Nephron progenitor cell (in vitro differentiated cells): ENCODE measurements at places on chromosomes 2 and 18.

- DNase-seq, result no peak
Observed at GRCh38 chr2:109017017-109017416, 28.0 kb upstream of the EDAR start.

DNA sequence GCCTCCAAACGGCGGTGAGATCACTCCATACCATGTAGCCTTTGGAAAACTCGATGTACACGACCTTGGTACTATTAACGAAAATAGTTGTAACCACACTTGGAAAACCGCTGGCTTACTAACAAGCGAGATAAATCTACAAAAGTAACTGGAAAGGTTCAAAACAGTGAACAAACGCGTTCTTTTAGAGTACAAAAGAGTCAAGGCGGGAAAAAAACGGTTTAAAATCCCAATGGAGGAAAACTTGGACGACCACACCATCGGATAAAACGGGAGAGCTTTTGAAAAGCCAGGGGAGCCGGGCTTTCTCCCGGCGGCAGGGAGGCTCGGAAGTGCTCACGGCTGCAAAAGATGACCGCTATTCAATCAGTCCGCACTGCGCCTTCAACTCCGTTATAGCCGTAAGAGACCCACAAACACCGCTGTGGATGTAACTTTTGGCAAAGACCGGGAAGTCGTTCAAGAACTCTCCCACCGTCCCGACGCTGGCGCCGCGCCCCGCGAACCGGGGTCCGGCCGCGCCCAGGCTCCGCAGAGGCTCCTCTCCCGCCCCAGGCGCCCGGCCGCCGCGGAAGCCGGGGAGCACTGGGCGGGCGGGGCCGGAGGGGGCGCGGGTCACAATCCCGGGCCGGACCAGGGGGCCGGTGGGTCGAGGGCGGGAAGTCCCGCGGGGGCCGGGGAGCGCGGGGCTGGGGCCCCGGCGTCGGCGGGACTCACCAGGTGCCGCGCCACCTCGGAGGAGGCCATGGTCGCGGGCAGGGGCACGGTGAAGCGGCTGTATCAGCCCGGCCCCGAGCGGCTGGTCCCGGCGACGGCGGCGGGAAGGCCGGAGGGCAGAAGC is 465 bp downstream of the SEPTIN10 start:
- DNase-seq, result no peak

DNA sequence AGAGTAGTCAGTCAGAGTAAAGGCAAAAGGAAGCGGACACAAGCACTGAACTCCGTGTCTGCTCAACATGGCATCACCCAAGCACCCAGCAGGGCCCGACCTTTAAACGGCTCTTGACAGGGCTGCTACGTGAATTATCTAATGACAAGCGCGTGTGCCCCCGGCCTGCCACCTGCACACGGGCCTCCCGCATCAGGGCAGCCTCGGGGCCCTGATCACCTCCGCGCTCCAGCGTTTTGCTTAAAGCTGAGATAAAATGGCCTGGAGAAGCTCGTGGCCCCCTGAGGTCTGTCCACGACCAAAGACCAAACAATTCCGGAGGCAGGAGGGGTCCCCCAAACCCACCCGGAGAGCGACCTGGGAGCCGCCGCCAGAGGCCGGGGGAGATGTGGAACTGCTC is 376 bp downstream of the NDUFA10 start:
- peak; percentile 34 for DNase-seq

DNA sequence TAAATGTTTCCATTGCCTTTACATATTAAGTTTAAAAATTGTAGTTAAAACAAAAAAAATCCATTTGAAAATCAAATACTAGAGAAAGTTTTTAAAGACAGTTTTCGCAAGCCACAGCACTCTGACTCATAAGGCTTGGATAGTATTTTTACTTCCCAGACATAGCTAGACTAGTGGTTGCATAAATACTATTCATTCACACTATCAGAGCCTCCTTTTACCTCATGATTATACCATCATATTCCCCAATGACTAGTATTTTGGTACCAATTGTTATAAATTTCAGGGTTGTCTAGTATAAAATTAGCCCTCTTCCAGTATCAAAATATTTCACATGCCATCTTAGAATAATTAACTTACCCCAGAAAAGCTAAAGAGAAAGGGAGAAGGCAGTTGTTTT is 393.5 kb downstream of the ERBB4 start:
- no peak for DNase-seq

- DNase-seq, result no peak
Observed at GRCh38 chr2:46983065-46983801, 67.6 kb upstream of the MCFD2 start.

GRCh38 chr2:60365556-60365955 is 187.9 kb downstream of the BCL11A start:
- no peak for DNase-seq

DNA sequence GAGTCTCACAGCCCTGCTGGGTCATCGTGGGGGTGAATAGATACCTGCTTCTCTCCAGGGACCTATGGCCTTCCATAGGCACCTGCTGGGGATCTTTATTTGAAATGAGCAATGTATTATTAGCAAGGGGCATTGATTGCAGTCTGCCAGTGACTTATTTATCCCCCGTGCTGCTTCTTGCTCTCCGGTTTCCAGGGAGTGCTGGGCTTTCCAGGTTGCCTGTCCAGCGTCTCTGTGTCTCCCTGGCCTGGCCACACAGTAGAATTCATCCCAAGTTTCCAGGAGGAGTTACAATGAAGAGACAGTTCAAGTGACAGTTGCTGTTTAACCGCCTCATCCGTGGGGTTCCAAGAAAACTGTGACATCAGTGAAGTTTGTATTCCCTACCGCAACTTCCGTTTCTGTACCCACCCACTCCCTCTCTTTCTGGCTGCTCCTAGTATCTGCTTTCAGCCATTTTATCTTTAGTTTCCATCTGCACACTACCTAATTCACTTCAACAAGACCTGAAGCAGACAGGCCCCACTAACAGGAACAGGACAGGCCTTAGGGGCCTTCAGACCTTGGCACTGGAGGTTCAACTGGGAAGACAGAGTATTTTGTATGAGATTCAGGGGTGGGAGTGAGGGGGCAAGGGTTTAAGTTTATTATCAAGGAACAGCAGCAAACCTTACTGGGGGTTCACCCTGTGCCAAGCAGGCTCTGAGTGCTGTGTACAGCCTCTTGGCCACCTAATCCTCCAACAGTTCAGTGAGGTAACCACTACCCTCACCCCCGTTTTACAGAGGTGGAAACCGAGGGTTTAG is 134.8 kb downstream of the PRKCE start:
- DNase-seq, result no peak

GRCh38 chr2:121805766-121806143 is 50.3 kb downstream of the TSN start:
- no peak for DNase-seq

DNA sequence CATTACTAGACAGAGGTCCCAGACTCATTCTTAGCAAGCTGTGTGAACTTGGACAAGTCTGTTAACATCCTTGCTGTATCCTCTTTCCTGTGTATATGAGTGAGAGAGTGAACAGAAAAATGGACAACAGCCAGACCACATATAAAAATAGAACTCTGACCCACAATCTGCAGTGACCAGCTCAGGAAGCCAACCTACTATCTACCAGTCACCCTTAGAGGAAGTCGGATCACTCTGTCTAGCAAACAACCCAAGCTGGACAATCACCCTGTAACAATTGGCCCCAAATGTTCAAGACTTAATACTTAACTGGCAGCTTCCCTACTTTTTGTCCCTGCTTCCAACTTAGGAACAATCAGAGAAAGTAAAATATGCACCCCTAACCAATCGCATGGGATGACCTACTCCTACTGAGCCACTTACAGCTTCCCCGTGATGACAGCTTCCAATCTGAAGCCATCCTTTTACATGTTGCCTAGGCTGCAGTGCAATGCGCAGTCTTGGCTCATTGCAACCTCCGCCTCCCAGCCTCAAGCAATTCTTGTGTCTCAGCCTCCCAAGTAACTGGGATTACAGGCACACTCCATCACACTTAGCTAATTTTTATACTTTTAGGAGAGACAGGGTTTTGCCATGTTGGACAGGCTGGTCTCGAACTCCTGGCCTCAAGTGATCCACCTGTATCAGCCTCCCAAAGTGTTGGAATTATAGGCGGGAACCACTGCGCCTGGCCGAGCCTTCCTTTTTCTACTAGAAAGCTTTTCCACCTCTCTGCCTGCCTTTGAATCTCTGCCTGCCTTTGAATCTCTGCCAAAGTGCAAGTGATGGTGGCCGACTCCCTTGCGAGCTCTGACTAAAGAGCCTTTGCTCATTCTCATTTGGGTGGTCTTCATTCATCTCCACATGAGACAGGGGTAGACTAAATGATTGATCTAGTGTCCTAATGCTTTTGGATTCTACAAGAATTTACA is 158.3 kb upstream of the NDUFV2 start:
- no peak for DNase-seq

DNA sequence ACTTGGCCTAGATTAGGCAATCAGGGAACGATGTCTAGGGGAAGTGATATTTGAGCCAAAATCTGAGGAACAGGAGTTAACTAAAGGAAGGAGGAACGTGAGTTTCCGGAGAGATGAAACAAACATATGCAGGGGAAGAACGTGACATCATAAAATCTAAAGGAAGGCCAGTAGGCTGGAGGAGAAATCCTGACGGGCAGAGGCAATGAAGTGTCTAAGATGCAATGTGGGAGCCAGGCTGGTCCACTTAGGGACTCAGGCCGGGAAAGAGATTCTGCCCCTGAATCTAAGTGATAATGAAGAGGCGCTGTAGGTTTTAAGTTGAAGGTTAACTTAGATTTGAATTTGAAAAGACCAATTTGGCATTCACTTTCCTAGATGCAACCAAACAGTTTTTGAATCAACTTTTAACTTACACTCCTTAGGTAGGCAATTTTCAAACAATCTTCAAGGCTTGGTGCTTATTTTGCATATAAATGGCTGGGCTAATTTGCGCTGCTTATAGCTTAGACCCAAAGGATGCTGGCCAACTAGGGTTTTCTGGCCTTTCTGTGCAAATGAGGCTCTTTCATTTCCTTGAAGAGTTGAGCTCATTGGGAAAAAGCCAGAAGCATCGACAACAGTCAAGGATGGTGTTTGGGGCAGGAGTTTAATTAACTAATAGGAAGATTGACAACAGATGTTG is 221.7 kb downstream of the SOX11 start:
- no peak for DNase-seq

DNA sequence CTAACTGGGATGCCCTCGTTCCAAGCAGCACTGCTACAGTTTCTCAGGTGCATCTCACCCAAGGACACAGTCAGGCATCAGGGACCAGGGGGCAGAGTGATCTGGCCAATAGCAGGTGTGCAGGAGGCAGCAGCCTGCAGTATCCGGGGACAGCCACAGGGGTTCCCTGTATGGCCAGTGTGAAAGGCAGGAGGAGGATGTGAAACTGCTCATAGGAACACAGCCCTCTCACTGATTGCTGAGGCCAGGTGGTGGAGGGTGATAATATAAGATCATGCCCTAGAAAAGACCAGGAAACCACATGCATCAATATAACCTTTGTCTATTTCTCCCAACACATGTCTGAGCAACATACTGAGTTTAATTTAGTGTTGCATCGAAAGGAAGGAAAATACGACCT is 112.7 kb upstream of the TACR1 start:
- no peak for DNase-seq

- no peak for DNase-seq
Observed at GRCh38 chr2:17918789-17919188, 40.3 kb downstream of the KCNS3 start.

DNA sequence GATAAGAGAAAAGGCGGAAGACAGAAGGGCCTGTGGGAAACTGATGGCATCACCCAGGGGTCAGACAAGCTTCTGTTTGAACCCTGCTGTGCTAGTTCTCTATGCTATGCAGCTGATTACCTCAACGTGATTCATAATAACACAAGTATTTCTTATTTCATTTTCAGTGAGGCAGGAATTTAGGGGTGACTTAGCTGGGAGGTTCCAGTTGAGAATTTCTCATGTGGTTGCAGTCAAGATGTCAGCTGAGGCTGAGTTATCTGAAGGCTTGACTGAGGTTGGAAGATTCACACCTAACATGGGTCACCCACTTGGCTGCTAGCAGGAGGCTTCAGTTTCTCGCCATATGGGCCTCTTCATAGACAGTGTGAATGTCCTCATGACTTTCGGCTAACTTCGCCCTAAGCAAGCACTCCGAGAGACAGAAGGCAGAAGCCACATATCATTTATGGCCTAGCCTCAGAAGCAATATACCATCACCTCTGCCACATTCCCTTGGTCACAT is 34.0 kb upstream of the TMEM131 start:
- no peak for DNase-seq

DNA sequence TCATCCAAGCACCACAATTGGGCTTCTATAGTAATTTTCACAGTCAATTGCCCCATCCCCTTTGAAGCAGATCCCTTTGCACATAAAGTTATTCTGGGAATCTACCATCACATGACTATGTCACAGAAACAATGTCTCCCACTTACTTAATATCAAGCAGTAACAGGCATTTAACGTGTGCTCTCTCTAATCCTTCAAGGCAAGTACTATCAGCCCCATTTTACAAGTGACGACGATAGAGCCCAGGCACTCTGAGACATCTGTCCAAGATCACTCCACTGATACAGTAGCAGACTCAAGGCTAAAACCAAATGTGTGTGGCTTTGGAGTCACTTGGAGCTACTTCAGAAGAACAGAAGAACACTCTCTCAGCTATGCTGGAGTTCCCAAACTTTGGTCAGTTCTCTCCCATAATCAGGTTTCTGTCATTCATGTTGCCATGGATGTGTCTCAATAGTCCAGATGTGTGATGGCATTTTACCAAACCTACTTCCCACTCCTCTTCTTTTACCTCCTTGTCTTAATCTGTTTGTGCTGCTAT is 39.7 kb downstream of the PID1 start:
- no peak for DNase-seq

- DNase-seq, result no peak
Observed at GRCh38 chr2:143786026-143786765, 657.0 kb downstream of the ARHGAP15 start.

DNA sequence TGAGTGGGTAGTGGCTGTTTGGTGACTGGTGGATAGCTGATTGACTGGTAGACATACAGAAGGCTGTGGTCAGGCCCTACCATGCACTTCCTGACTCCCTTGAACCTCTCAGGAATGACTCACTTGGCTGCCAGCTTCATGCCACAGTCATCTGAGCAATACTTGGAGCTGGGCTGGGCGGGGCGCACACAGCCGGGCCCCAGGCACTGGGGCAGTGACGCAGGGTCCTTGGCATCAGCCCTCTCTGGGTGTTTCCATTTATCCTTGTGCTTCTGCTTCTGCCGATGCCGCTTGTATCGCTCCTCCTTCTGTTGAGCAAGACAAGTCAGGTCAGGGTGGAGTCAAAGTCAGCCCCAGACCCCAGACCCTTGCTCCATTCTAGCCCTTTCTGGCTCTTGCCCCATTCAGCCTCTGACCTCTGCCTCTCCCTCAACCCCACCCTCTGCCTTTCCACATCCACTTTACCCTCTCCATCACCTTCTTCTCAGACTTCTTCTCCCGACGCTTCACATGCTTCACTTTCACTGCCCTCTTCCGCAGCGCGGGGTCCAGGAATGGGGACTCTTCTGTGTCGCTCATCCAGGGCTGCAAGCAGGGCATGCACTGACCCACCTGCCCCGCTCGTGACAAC is 3.0 kb upstream of the MBD1 start:
- DNase-seq, result no peak

DNA sequence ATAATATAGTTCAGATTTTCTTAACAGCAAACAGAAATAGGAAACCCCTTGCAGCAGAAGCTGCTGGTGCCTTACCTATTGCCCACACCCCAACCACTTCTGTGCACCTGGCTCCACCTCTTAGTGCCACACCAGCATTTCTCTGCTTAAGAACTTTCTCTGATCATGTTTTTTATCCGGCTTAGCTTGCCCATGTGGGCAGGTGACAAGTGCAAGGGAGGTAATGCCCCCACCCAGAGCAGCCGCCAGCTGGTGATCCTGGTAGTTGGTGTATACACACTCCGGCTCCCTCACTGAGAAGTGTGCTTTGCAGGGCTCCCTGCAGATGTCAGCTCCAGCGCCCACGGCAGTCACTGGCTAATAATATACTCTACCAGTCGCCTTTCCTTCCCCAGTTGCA is 126.3 kb downstream of the ALPK2 start:
- DNase-seq, result no peak
